ENCODE measurements at places on chromosomes 4 and X.

DNA sequence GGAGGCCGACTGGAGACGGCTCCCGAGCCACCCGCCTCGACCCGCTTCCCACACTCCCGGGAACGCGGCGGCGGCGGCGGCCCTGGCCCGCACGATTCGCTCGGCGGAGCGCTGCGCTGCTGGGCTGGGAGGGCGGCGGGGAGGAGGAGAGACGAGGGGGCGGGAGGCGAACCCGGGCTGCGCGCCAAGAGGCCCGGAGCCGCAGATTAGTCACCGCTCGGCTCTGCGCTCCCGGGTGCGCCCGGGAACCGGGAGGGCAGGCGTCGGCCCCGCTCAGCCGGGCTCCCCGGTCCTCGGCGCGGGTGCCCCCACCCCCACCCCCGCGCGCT is 11.2 kb upstream of the BCOR start:
- peak; percentile 46 for DNase-seq

GRCh38 chr4:55012363-55013230 is 112.8 kb downstream of the KDR start:
- no peak for DNase-seq

GRCh38 chr4:8920969-8921368 is 49.3 kb upstream of the HMX1 start:
- DNase-seq, result no peak

DNA sequence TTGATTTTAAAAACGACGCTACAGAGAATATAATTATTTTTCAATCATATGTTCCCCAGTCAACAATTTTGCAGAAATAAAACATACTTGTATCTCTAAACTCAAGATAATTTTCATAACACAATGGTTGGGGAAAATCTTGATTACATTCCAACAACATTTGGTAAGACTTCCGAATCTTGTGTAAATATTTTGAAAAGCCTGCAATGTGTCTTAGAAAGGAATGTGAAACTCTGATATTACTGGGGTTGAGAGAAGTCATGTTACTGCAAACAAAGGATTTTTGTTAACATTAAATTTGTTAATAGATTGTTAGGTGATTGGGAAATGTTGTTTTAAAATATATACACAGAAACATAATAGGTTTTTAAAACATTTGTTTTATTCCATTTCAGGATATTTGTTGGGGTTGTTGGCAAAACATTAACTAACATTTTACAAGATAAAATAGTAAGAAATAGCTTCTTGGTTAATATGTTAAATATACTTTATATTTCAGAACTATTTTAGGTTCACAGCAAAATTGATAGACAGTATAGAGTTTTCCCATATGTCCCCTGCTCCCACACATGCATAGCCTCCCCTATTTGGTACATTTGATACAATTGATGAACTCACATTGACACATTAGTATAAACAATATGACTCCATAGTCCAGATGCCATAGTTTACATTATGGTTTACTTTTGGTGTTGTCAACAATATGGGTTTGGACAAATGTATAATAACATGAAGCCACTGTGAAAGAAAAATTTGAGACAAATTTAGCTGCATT is 218.6 kb upstream of the FAM47A start:
- DNase-seq, result no peak

- DNase-seq, result no peak
Measured at GRCh38 chr4:14000091-14000814, 372.7 kb upstream of the BOD1L1 start.

All from GM12892 (cell line).